ENCODE measurements at places on chromosomes 7 and 10.

GRCh38 chr7:105279688-105280007 lies 109.1 kb downstream of the SRPK2 start:
- no peak for DNase-seq

DNA sequence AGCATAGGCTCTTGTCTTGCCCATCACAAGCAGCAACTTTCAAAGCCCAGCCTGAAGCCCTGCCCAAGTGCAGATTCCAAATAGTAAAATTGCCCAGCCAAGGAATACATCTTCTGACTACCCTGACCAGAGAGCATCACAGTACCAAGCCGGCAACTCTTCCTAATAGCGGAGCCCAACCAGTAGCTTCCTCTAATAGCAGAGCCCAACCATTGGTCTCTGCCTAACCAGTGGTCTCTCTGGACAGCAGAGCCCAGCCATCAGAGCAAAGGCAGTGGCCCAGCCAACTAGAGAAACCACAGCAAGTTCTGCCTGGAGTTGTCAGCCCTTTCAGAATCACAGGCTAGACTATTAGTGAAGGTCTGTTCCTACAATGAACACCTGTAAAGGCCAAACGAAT lies 285.6 kb downstream of the HGF start:
- no peak for DNase-seq

DNA sequence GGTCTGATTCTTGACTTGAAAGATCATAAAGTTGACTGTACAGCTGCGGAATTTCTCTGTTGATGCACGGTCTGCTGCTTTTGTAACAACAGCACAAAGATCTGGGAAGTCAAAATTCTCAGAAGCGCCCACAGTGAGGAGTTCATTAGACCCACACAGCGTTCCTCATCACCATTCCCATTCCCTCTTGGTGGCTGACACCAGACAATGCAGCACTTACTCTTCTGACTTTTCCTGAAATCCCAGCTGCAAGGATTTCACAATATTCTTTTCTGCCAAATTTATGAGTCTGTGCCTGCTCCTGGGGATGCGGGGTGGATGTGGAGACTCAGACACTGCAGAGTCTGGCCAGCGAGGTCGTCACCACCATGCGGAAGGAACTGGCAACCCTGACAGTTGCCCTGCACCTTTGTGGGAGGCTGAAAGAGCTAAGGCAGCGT lies 233.9 kb downstream of the FANK1 start:
- DNase-seq, result no peak

DNA sequence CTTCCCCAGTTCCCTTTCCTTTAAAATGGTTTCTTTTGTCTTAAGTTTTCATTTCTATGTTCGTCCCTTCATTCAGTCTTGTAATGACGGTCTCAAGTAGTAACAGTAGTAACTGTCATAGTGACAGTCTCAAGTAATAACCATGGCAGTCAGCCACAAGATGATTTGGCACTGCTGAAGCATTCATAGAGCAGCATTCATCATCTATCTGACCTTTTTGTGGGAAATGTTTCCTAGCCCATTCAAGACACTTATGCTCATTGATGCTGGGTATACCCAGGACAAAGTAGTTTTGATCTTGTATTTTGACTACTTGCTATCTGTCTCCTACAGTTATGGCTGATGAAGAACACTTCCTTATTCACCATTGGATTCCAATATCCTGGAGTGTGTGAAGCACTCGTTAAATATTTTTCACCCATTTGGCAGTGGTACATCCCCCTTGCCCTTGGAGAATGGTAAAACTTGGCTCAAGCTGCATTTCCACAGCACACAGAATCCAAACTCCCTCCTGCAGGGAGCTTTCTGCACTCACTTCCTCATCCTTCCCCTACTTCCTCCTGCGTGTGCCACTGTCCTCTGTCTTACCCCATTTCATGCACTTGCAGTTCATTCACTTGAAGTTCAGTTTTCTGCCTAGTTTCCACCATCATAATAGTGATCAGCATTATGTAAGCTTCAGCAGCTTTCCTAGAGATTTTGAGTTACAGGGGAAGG lies 19.0 kb downstream of the GIMAP4 start:
- DNase-seq, result no peak

DNA sequence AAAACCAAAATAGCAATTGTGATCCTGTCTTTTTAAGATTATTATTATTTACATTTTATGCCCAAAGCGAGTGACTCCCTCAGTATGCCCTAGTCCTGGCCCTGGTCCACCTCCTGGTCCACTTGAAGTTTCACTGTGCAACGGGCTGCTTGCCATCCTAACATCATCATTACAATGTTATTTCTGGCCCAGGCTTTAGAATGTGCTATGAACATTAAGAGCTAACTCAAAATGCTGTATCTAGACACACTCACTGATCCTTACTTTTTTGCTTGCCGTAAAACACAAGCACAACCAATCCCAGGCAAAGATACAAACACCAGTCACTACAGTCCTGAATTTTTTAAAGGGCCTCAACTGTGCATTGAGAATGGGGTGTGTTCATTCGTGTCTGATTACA lies 38.4 kb downstream of the RHOBTB1 start:
- DNase-seq, result no peak

DNA sequence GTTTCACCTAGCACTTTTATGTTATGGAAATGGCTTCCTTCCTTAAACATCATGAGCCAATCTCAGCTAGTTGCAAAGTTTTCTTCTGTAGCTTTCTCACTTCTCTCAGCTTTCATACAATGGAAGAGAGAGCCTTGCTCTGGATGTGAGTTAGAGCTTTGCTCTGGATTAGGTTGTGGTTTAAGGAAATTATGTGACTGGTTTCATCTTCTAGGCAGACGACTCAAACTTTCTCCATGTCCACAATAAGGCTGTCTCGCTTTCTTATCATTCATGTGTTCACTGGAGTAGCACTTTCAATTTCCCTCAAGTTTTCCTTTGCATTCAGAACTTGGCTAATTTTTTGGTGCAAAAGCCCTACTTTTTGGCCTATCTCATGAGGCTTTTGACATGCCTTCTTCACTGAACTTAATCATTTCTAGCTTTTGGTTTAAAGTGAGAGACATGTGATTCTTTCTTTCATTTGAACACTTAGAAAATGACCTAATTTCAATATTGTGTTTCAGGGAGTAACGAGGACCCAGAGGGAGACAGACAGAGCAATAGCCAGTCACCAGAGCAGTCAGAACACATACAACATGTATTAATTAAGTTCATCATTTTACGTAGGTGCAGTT lies 49.8 kb downstream of the CNOT4 start:
- no peak for DNase-seq

DNA sequence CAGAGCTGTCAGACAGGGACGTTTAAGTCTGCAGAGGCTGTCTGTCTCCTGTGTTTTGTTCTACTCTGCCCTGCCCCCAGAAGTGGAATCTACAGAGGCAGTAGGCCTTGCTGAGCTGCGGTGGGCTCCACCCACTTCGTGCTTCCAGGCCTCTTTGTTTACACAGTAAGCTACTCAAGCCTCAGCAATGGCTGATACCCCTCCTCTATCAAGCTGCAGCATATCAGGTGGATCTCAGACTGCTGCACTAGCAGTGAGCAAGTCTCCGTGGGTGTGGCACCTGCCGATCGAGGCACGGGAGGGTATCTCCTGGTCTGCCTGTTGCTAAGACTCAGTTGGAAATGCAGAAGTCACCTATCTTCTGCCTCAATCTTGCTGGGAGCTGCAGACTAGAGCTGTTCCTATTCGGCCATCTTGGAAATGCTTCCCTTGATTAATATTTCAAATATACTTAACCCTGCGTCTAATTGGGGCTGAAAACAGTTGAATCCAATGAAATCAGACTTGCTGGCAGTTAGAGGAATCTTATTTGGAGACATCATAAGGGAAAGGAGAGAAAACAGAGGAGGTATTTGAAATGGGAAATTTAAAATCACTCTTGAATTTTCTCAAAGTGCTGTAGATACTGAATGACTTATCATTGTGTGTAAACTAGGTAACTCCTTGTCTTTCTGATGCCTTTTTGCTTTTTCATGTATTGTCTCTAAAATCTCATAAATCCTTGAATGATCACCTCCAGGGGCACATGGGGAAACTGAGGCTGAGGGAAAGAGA lies 13.8 kb upstream of the CYP3A5 start:
- no peak for DNase-seq

GRCh38 chr7:112887337-112887736 lies 97.1 kb upstream of the TMEM168 start:
- no peak for DNase-seq

GRCh38 chr10:46020344-46020657 lies 10.1 kb downstream of the NCOA4 start:
- no peak for DNase-seq

- no peak for DNase-seq
Measured at GRCh38 chr7:51158742-51159445, 157.7 kb downstream of the COBL start.

DNA sequence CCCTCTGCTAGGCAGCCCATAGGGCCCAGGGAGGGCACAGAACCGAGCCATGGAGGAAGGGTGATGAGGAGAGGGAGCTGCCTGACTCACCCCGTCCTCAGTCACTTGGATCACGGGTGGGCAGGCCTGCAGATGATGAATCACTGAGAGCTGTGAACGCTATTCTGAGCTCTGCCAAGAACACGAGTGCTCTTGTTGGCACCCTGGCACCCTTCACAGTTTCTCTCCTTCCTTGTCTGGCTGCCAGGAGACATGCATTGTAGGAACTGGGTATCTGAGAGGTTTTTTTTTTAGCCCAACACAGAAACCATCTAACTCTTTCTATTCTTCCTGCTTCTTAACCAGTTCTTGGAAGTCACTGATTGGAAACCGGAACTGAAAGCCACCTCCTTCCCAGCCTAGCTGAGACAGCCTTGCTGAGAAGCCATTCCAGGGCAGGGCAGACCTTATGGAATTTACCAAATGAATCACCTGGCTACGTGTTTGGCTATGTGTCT lies 82.1 kb downstream of the SLC37A3 start:
- DNase-seq, result no peak

- DNase-seq, result no peak
Measured at GRCh38 chr7:94394437-94395140, at the start of gene COL1A2. Gene COL1A2 (plus strand): TSS chr7:94394895. CDS start chr7:94395032, 137 bp downstream.

- DNase-seq, result no peak
Measured at GRCh38 chr10:30744106-30744505, 114.6 kb upstream of the LYZL2 start.

- DNase-seq, result no peak
Measured at GRCh38 chr7:101012931-101013330, 7.0 kb upstream of the MUC17 start.

DNA sequence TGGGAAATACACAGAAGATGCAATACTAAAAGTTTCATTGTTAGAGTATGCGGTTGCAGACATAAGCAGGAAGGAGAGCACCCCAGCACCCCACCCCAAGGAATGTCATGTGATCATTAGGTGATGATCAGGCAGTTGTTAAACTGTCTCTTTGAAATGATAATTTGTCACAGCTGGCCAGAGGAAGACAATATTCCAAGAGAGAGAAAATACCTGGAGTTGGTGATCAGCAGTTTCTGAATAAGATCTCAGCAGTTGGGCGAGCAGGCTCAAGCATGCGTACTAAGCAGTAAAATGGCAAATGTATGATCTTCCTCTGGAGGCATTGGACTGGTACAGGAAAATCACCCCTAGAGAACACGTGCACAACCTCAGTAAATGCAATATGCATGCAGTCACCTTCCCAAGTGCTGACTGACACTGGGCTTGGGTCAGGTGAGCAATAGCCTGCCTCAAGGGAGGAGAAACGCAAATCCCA lies 250.1 kb upstream of the MBL2 start:
- DNase-seq, result no peak

DNA sequence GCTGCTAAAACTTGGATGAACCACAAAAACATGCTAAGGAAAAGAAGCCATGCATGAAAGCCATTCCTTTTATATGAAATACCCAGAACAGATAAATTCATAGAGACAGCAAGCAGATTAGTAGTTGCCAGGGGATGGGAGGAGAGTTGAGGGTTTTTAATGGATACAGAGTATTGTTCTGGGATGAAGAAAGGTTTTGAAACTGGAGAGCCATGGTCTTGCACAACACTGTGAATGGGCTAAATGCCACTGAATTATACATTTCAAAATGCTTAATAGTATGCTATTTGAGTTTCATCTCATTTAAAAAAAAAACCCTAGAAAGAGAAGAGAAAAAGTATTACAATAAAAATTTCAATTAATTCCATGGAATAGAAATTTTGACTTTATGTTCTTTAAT lies 154.3 kb downstream of the GNAT3 start:
- no peak for DNase-seq

- DNase-seq, result no peak
Measured at GRCh38 chr10:129792141-129792540, 171.9 kb downstream of the EBF3 start.

- DNase-seq, result no peak
Measured at GRCh38 chr10:132617737-132618052, 80.1 kb downstream of the INPP5A start.

DNA sequence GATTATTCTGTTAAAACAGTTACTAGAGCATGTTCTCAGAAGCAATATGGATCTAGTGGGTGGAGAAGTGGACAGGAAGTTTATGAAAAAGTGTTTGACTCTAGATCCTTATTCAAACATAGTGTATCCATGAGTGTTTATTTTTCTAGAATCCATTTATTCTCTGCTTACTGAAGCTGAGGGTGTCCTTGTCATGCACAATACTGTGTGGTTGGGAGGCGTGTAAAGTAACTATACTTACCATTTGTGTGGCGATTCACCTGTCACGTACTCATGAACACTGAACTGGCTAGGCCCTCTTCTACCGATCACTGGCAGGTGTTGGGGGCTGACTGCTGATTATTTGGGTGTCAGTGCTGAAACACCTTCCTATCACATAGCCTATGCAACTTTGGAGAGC lies 74.0 kb downstream of the POU6F2 start:
- no peak for DNase-seq

DNA sequence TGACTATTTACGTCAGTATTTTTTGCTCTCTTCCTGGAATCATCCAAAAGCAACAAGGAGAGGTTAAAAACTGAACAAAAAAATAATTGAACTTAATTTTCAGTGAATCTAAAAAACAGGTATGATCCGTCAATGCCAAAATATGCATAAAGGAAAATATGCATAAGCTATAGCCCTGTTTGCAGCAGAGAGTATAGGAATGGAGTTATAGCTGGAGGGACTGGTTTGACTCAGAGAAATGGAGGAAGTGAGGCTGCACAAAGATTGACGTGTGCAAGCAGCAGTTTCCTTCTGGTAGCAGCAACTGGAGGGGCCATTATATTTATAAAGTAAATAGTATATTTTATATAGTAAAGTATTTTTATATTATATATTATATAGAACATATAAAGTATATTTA lies 37.1 kb downstream of the GNG11 start:
- DNase-seq, result no peak

DNA sequence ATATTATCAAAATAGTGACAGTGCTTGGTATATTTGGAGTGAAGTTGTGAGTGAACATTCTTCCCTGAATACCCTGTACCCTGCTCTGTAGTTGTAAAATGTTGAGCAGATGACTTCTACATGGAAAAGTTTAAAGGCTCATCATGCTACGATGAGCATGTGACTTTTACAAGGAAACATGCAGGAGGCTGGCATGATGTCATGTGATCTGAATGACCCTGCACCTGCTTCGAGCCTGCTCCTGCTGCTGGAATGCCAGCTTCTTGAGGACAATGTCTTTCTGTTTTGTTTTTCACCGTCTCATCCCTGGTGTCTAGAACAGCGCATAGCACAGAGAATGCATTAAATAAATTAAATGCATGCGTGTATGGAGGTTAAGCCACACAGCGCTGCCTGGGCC lies 5.4 kb upstream of the INPP5A start:
- DNase-seq, result no peak

GRCh38 chr7:34846976-34847375 lies 189.0 kb downstream of the NPSR1 start:
- no peak for DNase-seq

Measured in CD4-positive, alpha-beta T cell treated with Interleukin-1 beta for 1 hour (primary cell).